ENCODE measurements at places on chromosomes 3 and 15.

GRCh38 chr3:197356275-197356674 lies 57.9 kb upstream of the DLG1 start:
- no peak for DNase-seq

DNA sequence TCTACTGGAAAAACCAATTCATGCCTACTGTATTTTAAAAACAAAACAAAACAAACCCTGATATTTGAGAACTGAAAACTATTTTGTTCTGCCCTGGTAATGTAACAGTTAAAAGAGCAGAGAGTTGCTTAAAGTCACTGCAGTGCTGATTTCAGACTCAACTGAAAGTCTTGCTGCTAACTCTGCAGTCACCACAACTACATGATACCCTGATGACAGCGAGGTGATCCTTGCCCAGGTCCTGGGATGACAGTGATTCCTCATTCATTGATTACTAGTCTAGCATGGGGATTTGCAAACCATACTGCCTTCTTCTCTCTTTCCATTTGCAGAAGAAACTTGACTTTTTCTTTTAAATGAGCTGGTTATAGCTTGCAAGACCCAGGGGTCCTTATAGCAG lies 67.5 kb downstream of the MME start:
- no peak for DNase-seq

- DNase-seq = no peak
These were observed 130.6 kb downstream of the TCF12 start for GRCh38 chr15:57048930-57049549.

DNA sequence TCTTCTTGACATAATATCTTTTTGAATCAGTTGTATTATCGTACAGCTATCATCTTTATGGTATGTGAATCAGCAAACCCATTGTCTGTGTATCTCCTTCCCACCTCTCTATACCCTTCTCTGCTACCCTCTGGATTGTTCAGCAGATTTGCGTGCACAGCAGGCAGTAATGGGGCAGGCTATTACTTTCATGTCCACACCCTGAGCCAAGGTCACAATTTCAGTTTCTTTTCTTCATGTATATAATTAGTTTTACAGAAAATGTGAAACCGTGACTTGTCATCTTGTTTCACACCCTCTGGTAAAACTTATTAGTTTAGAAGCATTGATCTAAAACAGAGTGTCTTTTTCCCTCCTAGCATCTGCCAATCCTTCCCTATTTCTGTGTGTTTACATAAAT lies 770.4 kb upstream of the SEMA6D start:
- DNase-seq = no peak

DNA sequence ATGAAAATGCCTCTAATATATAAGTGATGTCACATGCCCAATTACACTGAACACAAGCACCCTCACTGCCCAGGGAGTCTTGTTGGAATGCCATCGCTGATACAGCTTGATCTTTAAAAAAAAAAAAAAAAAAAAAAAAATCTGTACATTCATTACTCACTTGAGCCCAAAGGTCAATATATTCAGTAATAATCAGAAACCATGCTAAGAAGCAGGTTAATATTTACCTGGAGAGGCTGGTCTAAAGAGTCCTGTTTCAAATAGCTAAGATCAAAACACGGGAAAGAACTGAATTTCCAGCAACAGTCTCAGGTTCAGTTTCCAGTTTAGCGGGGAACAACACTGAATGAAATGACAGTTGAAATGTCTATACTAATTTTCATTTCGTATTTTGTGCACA lies 109.9 kb downstream of the UACA start:
- no peak for DNase-seq

- DNase-seq = no peak
These were observed 124.8 kb upstream of the TNIK start for GRCh38 chr3:171585039-171585438.

DNA sequence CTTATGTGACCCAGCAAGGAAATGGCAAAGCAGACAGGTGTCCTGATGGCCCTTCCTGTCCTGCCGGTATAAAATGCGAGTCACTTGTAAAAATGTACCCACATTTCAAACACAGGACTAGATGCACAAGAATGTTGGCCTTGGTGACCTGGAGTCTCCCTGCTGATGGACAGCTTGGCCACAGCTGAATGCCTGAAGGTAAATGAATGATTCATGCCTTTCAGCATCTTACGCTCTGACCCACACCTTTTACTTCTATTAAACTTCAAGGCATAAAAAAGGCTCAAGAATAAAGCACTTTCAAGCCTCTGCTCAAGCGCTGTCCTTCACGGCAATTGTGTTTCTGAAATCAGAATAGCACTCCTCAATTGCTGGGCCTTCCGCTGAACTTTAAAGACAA lies 228.0 kb upstream of the SLCO3A1 start:
- DNase-seq = no peak

DNA sequence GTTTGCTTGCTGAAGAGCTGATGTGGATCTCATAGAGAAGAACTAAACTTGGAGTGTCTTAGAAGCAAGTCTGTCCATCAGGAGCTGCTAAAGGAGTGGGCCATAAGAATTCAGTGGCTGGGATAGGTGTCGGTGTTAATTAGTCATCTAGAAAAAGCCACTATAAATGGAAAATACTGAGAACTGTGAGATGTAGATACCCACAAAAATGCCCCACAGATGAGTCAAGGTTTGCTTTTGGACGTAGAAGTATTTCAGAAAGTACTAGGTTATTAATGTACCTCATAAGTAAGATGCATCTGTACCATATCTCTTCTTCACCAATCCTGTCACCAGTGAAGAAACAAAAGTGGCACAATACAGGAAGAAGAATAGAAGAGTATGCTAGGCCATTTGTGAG lies 530.9 kb upstream of the TGFBR2 start:
- DNase-seq = no peak

DNA sequence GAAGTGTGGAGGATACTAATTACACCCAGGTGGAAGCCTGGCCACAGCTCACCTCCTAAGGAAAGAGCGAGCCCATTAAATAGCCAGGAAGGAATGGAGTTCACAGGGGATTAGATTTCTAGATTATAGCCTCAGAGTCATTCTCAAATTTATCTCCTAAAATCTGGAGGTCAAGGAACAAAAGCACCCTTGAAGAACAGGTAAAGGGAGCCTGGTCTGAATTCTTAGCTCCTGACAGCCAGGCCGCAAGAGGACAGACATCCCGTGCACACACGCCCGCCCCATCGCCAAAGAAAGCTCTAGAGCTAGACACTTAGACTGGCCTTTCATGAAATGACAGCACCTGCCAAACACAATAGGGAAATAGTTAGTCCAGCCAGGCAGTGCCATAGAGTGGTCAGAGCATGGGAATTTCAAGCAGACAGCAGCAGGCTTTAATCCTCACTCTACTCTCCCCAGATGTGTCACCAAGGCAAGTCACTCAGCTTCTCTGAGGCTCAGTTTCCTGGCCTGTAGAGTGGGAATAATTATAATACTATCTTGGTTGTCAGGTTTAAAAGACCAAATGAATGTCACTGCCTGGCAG lies 59.2 kb downstream of the LIPC start:
- DNase-seq = no peak

DNA sequence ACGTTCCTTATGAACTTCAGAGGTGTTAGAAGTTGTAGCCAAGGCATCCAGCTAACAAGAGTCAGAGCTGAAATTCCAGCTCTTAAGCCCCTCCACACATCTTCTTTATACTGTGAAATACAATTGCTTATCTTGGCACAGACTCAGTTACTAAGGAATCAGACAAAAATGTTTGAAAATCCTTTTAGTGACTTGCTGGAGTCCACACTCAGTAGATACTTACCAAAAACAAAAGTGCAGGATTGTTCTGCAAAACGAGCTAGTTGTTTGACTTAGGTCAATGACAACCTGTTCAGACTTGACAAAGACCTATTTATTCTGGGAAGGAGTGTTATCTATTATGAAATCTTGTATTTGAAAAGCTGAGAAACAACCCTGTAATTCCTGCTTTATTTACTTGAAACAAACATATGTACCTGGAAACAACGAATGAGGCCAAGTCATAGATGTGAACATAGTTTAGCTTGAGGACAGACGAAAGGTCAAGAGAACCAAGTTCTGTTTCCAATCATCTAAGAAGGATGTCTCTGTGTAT lies 38.5 kb downstream of the B3GNT5 start:
- no peak for DNase-seq
